ENCODE measurements at places on chromosomes 3 and 15.
A peak's percentile ranks its signal among the peaks of the same experiment; 100 is the strongest.

DNA sequence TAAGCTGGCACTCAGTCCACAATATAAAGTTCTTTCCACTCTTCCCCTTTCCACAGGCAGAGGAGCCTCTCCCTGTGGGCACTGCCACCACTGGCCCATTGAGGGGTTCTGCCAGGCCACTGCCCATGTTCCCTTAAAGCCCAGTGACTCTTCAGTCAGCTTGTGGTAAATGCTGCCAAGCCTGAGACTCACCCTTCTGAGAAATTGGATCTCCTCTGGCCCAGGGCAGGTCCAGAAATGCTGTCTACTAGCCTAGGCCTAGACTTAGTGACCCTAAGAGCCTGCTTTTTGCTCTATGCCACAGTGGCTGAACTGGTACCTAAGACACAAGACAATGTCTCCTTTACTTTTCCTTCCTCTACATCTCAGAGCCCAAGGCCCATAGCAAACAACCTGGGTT is 295.8 kb downstream of the RBMS3 start:
- DNase-seq: no peak

- peak; percentile 85 for DNase-seq
Observed at GRCh38 chr3:143973259-143974021, 1.8 kb downstream of the DIPK2A start.

DNA sequence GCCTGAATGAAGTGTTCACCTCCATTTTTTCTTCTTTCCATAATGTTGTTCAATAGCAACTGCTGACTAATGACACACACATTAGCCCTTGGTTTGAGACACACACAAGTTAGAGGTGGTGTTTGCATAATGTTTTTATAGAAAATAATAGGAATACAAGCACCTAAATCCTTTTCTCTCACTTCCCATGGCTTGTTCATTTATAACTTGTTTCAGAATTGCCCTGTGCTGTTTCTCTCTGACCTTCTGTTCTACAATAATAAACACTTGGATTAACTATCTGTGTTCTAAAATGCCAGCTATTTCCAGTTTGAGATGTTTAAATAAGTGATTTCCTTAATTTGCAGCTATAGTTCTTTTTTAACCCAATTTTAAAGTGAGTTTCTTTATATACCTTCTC is 525.1 kb upstream of the ROBO2 start:
- DNase-seq: peak; percentile 84

DNA sequence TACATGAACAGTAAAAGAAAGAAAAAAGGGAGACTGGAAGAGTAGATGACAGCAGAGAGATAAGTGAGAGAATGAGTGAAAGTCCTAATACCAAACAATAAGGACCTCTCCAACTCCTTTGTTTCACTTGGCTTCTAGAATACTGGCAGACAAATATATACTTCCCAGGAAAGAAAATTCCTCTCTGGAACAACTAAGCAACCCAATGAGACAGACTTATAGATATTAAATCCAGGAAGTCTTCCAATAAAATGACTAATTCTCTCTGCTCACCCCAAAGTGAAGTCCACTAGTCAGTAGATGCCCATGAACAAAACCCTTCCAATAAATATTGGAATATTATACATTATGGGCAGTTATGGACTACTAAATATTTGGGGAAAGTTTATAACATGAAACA is 114.2 kb downstream of the NEDD4 start:
- no peak for DNase-seq

GRCh38 chr3:48493203-48493501 is 10.8 kb downstream of the SHISA5 start:
- DNase-seq: no peak

DNA sequence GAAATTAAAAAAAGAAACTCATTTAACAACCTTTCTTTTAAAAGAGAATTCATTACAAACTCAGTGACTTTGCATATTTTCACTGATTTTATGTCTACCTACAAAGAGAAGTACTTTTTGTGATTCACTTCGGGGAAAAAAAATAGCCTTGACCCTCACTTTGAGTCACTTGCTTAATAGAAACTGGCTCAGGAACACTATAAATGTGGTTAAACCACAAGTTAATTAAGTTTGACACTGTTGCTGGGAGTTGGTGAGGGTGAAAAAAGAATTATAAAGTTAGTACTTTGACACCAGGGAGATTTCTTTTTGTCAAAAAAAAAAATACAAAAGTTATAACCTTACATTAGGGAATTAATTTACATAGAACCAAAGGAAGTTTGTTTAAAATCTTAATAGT is 810.9 kb downstream of the NR2F2 start:
- DNase-seq: no peak

DNA sequence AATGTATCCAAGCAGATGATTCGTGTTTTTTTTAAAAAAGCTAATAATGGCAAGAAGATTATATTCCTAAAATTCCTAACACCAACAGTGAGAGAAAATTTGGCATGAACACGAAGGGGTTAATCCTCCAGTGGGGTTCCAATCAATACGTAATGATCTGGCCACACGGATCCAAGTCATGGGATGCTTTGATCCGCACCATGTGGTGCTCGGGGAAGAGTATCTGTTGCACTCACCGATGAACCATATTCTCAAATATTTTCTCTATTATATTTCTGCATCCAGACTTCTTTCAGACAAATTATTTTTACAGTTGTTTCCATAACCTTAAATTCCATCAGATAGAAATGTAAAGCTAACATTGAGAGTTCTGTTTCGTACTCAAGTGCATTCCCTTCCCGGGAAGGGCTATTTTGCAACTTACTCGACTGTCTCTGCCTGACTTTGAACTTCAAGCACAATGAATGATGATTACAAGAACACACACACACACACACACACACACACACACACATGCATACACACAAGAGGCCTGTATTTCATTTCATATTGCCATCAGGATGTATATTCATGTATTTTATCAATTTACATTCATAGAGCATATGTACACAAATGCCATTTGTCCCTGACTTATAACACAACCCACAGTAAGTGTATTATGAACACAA is 567.2 kb downstream of the FOXP1 start:
- peak; percentile 54 for DNase-seq

Measured in iris pigment epithelial cell (primary cell).